ENCODE measurements at places on chromosomes 6 and 20. TPM values are rescaled to one million over a fixed set of nuclear protein-coding genes. Genes with fewer than 3 reads are reported as not detected.

PRICKLE4 gene
- 0.36 TPM for total RNA-seq

FGD2 gene
- total RNA-seq, result not detected

NMBR gene
- 0.07 TPM for total RNA-seq

IDH3B gene
- total RNA-seq, result 55.0 TPM
